Lung (tissue), 17 donors: ENCODE measurements at places on chromosomes 1 and 21. TPM values are rescaled to one million over a fixed set of nuclear protein-coding genes. Genes with fewer than 3 reads are reported as not detected.

Gene TMEM125
- total RNA-seq, result 41.0 TPM

- no peak for DNase-seq
Observed at GRCh38 chr1:170872663-170873062, 62.7 kb upstream of the MROH9 start.

GRCh38 chr1:35876988-35877387 is 6.0 kb upstream of the AGO1 start:
- DNase-seq, result no peak

- no peak for DNase-seq
Observed at GRCh38 chr1:236127045-236127444, 15.3 kb upstream of the GPR137B start.

DNA sequence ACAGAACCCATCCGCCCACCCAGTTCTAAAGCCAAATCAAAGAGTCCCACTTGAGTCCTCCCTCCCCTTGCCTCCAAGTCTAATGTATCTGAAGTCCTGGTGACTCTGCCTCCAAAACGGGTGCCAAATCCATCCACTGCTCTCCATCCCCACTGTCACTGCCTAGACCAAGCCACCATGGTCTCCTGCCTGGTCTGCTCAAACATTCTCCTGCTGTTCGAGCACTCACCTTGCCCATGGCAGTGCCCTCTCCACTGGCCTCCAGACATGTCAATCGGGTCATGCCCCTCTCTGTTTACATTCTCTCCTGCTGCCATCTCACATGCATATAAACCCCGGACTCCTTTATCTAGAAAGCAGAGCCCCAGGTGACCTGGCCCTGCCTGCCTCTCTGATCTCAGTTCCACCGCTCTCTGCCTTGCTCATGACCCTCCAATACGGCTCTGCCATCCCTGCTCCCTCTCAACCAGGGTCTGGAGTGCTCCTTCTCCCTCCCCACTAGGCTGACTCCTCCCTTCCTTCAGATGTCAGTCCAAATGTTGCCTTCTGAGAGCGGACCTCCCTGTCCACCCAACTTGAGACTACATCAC is 32.1 kb upstream of the MX1 start:
- DNase-seq, result no peak

DNA sequence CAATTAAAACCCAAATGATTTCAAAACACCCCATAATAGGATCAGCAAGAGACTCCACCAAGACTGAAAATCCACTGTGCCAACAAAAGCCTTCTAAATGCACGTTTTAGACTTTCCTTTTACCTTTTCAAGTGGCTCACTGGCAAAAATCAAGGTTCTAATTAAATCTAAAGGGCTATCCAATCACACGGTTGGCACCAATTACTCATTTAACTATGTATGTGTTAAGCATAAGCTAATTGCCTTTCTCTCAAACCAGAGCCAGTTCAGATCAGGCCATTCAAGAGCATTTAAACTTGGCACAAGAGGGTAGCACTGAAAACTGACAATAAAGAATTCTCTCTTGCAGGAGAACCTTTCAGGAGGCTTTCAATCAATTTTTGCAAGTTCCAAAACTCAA is 139.5 kb downstream of the RGS7 start:
- no peak for DNase-seq
